ENCODE measurements at places on chromosomes 4 and X. TPM values are rescaled to one million over a fixed set of nuclear protein-coding genes. Genes with fewer than 3 reads are reported as not detected.

The MAOA gene
- 126 TPM for total RNA-seq

DNA sequence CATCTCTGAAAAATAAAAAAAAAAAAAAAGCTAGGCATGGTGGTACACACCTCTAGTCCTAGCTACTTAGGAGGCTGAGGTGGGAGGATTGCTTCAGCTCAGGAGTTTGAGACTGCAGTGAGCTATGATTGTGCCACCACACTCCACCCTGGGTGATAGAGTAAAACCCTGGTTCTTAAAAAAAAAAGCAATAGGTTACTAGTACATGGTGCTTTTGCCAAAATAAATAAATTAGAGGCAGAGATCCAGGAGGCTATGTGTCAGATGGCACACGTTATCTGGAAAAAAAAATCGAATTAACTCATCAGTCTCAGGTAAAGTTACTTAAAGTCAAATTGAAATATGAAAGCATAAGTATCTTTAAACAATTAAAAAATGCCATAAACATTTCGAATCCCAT is 94.3 kb downstream of the VCX3A start:
- no peak for DNase-seq

DNA sequence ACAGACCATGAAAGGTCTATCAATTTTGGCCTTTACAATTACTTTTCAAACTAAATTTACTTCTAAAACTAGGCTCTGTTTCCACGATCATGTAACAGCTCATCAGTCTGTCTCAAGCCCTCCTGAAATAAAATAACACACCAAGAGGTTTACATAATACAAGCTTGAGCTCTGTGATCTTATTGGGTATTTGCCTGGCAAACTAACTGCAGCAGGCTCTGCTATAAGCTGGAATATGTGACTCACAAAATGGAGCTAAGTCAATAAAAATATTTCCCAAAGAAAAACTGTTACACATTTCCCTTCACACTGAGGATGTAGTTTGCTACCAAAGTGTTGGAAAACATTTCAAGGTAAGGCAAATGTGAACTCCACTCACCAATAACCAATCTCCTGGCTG is 94.7 kb upstream of the GPM6B start:
- no peak for DNase-seq

DNA sequence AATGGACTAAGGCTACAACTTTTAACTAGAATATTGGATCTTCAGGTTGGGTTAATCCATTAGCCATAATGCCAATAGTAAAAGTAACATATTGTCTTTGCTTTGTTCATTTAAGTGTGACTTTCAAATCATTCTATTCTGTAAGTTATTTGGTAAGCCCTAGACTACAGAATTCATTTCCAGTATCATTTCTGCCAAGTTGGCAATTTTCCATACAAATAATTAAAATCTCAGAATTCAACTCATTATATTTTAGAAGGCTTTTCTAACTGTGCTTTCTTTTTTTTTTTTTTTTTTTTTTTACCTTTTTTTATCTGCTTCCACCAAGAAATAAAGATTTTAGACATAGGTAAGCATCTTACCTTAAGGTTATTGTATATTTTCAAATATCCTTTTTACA is 173.4 kb downstream of the DCTD start:
- DNase-seq, result no peak

Data from bronchial epithelial cell (primary cell).